MM.1S (cell line): ENCODE measurements at places on chromosomes 6 and 20.

- no peak for DNase-seq
These were observed 213.9 kb upstream of the ECI2 start for GRCh38 chr6:4349323-4349722.

DNA sequence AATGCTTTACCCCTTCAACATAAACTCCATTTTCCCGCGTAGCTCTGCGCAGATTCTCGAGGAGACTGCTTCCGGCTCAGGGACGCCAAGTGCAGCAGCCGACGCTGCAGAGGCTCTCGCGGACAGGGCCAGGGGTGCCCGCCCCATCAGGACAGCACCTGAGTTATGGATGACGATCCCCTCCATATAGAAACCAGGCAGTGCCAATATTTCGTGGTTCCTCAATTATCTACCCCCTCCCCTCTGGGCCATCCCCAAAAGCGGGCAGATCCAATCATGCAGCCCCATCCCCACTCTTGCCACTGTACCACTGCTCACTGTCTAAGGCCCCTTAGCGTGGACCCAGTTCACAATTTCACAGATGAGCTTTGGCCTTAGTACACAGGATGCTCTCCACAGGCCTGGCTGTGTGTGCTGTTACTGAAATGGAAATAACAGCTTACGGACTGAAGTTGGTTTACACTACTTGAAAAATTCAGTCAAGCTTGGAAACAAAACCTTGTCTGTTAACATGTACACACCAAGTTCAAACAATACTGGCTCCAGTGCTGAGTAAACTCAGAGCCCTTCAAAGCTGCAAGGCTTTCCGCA, 74.5 kb downstream of the DACT2 start:
- DNase-seq = no peak

GRCh38 chr6:111602481-111603011, 3.1 kb downstream of the TRAF3IP2 start:
- DNase-seq = no peak

DNA sequence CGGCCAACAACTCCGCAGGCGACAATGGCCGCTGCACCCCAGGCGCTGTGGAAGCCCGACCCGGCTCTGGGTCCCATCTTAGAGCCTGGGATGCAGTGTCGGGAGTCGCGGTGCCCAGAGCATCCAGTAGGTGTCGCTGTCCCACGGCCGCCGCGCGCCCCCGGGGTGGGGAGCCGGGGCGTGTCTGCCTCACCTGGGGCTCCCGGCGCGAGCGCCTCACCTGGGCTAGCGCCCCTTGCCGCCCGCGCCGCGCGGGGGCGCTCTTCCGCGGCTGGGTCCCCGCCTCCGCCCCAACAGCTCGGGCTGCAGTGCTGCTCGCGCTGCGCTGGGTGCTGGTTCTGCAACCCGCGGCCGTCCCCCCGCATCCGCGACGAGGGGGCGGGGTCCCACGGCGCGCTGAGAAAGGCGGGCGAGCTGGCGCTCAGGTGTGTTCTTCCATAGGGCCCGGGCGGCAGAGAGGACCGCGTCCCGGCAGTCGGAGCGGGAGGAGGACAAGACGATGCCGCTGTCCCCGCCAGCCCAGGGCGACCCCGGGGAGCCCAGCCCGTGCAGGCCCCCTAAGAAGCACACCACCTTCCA, at the start of gene CRYBG1:
CRYBG1 (plus strand) TSS at position 308 of the 579 bp plus-strand sequence; CDS start at position 500, 192 bp downstream.
- DNase-seq = peak; percentile 73

DNA sequence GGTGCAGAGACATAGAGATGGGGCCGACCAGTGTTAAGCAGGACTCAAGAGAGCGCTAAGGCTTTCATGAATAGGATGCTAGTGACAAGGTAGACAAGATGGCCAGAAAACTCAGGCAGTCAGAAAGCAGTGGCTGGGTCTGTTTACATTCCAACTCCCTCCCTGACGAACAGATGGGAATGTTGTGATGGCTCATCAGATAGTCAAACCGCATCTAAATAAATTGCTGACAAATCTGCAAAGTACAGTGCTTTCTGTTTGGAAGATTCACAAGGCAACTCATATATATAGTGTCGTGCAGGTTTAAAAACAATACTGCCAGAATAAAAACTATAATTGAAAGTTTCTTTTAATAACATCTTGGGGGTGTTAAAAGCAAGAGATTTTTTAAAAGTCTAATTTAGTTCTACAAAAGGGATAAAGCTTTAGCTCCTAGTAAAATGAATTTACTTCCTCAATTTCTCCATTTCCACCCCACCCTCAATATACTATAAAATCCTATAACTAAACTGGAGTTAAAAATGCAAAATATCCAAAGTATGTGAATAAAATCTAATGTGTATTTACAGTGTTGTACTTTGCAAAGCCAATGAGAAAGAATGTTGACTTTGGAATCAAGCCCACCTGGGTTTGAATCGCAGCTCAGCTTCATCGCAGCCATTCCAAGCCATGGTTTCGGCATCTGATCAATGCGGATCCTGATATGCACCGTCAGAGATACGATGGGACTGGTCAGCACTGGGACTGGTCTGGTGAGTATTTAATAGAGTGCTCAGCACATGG, 247.3 kb upstream of the PDE10A start:
- DNase-seq = no peak

DNA sequence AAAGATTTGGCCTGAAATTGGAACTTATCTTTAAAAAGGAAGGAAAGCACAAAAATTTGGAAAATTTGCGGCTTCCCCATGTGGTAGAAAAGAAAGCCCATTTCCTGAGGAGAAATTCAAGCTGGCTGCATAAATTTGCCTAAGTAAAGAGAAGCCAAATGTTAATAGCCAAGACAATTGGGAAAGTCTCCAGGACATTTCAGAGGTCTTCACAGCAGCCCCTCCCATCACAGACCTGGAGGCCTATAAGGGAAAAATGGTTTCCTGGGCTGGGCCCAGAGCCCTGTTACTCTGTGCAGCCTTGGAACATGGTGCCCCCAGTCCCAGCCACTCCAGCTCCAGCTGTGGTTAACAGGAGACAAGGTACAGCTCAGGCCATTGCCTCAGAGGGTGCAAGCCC, 736.5 kb downstream of the HACE1 start:
- DNase-seq = no peak

GRCh38 chr20:62209850-62210495, 10.1 kb downstream of the HRH3 start:
- no peak for DNase-seq

DNA sequence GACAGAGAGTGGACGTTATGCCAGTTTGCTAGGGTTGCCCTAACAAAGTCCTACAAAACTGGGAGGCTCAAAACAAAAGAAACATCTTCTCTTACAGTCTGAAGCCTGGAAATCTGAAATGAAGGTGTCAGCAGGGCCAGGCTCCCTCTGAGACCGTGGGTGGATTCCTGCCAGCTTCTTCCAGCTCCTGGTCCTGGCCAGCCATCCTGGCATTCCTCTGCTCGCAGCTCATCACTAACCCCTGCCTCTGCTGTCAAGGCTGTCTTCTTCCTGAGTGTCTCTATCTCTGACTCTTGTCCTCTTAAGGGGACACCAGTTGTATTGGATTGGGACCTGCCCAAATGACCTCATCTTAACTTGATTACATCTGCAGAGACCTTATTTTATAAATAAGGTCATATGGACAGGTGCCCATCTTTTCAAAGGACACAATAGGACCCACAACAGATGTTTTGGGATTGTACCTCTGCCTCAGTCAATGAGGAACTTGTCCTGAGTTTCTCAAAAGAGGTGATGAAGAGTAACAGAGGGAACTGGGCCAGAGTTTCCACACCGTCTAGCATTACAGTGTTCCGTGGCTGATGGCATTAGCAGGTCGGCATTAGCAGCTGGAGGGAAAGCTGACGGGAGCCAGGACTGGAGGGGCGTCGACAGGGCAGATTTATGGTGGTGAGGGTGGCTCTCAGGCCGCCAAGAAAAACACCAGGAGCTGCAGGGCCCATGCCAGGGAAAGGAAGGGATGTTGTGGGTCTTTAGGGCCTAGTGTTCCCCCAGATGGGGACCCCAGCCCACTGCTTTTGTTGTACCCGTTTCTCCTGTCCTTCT, 157.3 kb downstream of the TBXT start:
- no peak for DNase-seq

GRCh38 chr6:66226109-66226508, 519.1 kb upstream of the EYS start:
- DNase-seq = no peak
